ENCODE measurements at places on chromosomes 11 and 22.

DNA sequence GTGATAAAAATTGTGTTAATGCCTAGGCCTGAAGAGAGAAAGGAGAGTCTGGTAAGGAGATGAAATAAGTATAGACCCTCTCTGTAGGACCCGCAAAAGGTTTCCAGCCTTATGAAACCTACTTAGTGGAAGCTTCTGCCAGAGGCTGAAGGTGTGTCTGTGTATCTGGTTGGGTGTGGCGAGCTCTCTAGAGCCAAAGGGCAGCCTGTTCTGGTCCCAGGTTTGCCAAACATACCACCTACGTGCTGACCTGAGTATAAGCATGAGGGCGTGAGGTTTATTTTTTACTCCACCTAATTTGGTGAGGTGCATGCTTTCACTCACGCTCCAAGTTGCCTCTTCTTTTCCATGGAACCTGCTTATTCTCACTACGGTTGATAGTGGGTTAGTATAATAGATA lies 5.6 kb downstream of the CSTPP1 start:
- no peak for DNase-seq

- no peak for DNase-seq
Observed at GRCh38 chr11:123159183-123159857, 35.7 kb downstream of the CLMP start.

GRCh38 chr11:114085965-114086793 lies 26.7 kb downstream of the ZBTB16 start:
- DNase-seq = no peak

DNA sequence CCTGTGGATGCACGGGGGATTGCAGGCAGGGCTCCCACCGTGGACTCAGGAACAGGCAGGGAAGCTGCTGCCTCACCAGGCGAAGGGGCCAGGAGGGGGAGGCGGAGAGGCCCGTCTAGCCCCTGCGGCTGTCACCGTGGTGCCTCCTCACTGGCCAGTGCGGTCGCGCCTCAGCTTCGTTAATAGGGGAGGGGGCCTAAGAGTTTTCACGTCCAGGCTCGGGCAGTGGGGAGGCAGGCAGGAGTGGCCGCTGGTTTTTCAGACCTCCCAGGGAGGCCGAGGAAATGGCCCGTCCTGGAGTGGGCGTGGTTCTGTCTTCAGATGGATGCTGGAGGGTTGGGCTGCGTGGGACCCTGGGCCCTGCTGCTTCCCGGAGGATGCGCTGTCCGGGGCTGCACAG lies 91.1 kb upstream of the B3GAT1 start:
- no peak for DNase-seq

- no peak for DNase-seq
Observed at GRCh38 chr22:44698531-44699421, 3.2 kb upstream of the PRR5 start.

GRCh38 chr11:66951135-66951534 lies 7.0 kb downstream of the PC start:
- no peak for DNase-seq

DNA sequence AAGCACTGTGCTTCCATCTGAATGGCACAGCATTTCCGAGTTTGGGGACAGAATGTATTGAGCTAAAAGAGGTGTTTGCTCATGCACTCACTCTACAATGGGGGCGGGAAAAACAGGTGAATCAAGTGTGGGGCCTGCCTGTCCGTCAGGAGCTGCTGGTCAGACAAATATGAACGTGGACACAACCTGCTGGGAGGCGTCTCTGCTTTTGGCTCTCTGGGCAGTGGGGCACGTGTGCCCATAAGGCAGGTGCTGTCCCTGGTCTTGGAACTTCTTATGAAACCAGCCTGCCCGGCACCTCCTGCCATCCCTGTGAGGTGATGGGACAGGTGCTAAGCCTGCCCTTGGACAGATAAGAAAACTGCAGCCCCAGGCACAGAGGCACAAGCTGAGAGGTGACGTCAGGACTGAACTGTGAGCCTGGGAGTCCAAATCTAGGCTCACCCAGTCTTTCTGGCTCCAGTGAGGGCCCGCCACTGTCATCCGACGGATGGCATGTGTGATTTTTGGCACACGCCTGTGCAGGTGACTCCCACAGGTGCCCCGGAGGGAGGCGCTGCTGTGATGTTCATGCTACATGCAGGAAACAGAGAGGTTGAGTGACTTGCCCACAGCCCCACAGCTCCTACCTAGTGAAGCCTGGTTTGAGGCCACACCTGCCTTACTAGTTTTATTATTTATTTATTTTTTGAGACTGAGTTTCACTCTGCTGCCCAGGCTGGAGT lies 51.6 kb downstream of the SMIM38 start:
- no peak for DNase-seq

DNA sequence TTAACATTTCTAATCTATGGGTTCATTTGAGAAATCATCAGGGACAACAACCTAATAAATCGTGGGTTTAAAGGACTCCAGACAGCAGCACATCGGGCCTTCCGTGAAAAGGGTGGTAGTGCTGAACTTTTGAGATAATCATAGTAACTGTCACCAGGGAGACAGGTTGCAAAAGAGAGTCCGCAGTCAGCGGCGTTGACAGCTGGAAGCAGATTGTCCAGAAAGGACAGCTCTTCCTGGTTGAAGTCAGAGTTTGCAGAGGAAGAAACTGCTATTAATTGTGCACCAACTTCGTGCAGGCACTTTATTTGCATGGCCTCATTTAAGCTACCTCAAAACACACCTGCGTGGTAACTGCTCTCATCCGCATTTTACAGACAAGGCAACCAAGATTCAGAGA lies 20.5 kb upstream of the ISX start:
- DNase-seq = no peak

DNA sequence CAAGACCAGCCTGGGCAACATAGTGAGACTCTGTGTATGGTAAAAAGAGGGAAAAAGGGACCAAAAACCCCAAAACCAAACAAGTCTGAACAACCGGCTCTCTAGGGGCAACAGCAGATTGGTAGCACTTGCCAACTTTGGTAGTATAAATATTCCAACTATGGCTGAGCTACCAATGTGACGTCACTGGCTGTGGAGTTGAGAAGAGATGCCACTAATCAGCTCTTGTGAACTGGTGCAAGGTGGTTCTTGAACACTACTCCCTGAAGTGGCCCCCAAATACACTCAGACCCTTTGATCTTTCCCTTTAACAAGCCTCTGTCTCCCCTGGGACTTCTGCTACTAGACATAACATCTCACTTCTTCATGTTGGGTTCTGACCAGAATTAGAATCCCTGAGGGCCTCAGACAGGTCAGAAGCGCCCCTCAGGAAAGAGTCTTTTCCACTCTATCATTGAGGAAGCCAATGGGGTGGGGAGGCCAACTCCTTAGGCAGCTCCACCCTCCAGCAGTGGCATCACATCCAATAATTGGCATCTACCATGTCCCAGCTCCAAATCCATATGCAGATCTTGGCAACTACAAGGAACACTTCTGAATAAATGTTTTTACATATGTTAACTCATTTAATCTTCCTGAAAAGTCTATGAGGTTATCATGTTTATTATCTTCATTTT lies 49.2 kb downstream of the RPL27A start:
- DNase-seq = no peak

DNA sequence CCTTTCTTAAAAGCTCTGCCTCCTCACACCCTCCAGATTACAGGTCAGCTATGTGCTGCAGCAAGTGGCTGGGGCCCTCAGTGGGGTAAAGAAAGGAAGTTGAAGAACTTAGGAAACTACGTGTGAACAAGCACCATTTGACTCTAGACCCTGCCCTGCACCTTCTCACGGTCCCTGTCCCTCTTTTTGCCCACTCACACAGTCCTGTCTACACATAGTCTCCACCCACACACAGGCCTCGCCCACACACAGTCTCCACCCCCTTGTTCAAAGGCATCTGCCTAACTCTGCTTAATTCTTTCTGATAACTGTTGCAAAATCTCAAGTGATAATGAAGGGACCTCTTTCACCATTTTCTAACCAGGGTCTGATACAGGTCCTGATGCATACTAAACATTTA lies 59.0 kb downstream of the TMPRSS5 start:
- DNase-seq = no peak

- no peak for DNase-seq
Observed at GRCh38 chr11:76700177-76701100, 29.9 kb upstream of the LRRC32 start.

GRCh38 chr11:79390477-79390876 lies 50.4 kb downstream of the TENM4 start:
- no peak for DNase-seq

DNA sequence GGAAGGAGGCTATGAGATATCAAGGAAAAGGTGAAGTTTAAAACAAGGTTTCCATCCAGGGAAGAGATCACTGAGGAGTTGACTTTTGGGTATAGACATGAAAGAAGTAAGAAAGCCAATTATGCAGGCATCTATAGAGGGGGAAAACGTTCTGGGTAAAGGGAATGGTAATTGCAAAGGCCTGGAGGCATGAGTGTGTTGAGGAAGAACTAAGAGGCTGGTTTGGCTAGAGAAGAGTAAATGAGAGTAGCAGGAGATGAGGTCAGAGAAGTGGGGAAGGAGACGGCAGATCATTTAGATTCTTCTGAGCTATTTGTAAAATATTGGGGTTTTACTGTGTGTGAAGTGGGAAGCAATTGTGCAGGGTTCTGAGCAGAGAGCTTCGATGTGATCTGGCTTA lies 7.6 kb downstream of the ENDOD1 start:
- DNase-seq = no peak

DNA sequence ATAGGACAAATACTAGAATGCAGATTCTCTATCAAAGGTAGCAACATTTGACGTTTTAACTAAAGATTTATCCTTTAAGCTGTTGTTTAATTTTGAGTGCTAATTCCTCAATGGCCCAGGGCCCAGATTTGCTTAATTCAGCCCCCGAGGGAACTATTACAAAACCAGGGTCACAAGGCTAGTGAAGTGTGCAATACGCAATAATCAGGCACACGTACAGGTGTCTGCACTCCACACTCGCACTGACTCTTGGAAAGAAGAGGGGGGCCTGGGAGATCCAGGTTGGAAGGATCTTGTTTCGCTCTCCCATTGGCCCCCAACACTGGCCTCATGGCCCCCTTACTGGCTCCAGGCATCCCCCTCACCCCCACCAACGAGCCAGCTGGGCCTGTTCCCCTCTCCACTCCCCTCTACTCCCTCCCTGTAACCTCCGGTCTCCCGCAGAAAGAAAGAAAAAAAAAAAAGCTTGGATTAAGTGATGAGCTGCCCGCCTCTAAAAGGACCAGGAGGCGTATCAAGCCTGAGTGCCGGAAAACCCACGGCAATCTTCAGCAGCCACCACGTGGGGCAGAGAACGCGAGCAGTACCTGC lies 2.2 kb upstream of the KIRREL3 start:
- DNase-seq = no peak

DNA sequence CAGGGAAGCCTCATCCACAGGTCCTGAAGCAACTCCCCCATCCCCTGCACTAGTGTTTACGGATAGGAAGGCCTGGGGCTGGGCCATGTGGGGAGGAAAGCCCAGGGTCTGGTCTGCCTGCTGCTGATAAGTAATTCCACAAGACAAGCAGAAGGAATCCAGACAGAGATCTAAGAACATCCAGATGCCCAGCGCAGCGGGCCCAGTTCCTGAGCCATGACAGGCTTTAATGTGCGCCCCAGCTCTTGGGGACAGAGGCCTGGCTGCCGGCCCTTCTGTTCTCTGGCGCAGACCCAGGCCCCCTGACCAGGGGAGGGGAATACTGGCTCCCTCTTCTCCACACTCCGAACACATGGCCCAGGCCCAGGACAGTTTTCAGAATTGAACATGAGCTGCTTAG lies 28.8 kb upstream of the ETS1 start:
- DNase-seq = no peak

Data from activated CD8-positive, alpha-beta memory T cell treated with anti-CD3 and anti-CD28 coated beads for 1 hour (primary cell).